ENCODE measurements at places on chromosomes 16 and 17.

GRCh38 chr17:81003711-81004475, 12.3 kb downstream of the CHMP6 start:
- DNase-seq: no peak

DNA sequence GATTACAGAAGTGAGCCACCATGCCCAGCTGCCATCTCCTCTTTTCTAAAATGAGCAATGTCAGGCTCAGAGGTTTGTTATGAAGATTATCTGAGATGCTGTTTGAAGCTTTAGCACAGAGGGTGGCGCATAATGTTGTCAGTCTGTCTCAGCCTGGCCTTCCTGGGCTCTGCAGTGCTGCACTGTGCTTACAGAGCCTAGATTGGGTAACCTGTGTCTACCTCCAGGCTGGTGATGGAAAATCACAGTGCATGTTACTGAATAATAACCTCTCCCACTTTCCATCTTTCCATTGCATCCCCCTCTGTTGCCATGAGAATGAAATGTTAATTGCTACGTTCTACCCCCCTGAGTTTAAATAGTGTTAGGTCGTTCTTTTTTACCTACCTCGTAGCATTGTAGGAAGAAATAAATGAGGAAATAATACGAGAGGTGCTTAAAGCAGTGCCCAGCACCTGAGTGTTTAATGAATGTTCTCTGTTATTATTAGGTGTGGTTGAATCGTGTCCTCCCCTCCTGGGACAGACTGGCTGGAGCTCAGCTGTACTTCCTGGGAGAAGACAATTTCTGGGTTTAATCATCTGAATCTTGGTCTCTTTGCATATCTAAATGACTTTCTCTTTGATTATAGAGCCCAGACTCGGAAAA, 6.2 kb downstream of the LDAF1 start:
- no peak for DNase-seq

DNA sequence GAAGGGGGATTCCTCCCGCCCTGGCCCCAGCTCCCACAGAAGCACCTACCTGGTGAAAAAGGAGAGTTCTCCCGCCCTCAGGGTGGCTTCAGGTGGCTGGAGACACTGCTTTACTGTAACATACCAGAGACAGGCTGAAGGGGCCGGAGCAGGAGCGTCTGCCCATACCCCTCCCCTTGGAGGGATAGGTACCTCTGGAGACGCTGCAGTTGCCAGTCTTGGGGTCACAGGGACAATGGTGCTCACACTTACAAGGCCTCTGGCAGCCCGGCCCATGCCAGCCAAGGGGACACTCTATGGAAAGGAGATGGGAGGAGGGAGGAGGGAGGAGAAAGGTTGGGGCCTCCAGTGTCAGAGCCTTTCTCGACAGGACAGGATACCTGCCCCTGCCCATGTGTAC, 6.6 kb downstream of the NAGPA start:
- no peak for DNase-seq

- no peak for DNase-seq
Observed at GRCh38 chr17:46950342-46950996, 27.5 kb downstream of the GOSR2 start.

GRCh38 chr17:81394377-81394920, 808 bp upstream of the BAHCC1 start:
- DNase-seq: no peak

GRCh38 chr16:54398986-54399385, 112.4 kb upstream of the IRX3 start:
- DNase-seq: no peak

DNA sequence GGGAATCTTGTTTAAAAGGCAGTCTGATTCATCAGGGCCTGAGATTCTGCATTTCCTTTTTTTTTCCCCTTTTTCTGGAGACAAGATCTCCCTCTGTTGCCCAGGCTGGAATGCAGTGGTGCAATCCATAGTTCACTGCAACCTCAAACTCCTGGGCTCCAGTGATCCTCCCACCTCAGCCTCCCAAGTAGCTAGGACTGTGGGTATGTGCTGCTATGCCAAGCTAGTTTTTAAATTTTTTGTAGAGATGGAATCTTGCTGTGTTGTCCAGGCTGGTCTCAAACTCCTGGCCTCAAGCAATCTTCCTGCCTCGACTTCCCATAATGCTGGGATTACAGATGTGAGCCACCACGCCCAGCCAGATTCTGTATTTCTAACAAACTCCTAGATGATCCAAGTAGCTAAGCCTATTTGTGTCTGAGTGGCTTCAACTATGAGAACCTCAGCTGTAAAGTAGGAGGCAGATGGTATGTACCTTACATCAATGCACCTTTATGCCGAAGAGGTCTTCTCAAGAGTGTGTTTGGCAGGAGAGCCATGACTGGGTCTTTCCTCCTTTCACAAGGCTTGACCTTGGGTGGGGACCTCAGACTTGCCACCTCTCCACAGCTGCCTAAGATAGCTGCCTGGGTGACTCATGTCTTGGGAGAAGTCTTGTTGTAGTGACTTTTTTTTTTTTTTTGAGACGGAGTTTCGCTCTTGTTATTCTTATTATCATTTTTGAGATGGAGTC, 10.9 kb downstream of the LDAF1 start:
- DNase-seq: no peak
